Spinal cord (tissue), 10 donors: ENCODE measurements at places on chromosomes 2 and 18. TPM values are rescaled to one million over a fixed set of nuclear protein-coding genes. Genes with fewer than 3 reads are reported as not detected.

POLE4 gene
- total RNA-seq = 61.1 TPM

DNA sequence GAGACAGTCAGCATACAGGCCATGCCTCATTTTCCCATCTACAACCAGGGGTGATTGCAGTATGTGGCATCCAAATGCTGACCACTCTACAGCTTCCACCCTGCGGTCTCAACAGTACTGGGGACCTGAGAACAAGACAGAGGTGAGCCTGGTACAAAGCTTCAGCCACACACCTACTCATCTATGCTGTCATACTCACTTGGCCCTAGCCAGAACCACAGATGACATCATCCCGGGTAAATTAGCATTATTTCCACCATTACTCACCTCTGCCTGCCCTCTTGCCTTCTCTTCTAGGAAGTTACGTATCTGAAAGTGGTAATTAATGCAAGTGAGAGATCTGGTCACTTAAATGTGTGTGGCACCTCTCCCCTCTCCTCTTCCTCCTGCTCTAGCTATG, 208.2 kb upstream of the ARL4C start:
- no peak overlapping the region for H3K4me3 ChIP-seq
- H3K27me3 ChIP-seq = no peaks in the 10 kb centered on the region
- no peak for DNase-seq

DNA sequence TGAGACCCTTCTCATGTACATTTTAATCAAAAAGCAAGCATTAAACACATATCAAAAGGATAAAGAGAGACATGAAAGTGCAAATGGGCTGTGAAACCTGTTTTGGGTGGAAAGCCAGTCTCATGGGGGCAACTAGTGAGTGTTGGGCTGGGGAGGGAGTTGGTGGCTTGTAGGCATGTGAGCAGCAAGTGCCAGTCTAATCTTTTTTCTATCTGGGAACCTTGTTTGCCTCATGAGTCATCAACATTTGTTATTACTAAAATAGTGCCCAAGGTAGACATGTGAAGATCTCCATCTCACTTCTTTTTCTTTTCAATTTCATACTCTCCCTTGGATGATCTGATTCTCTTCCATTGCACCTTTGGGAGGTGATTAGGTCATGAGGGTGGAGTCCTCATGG, 613.9 kb upstream of the GYPC start:
- no peak for DNase-seq
- no peaks in the 10 kb centered on the region for H3K4me1 ChIP-seq
- no peak overlapping the region for H3K27ac ChIP-seq
- no peaks in the 10 kb centered on the region for H3K36me3 ChIP-seq
- H3K27me3 ChIP-seq = no peaks in the 10 kb centered on the region

- DNase-seq = no peak
- no peak overlapping the region for H3K4me3 ChIP-seq
- H3K36me3 ChIP-seq = no peaks in the 10 kb centered on the region
- H3K4me1 ChIP-seq = peaks cover 18% of the 10 kb centered on the region
- no peaks in the 10 kb centered on the region for H3K27me3 ChIP-seq
- H3K27ac ChIP-seq = no peak overlapping the region
These were observed 5.0 kb upstream of the DGKD start for GRCh38 chr2:233349005-233349998.

GRCh38 chr18:39341129-39341528, 1775.5 kb upstream of the CELF4 start:
- no peak overlapping the region for H3K4me3 ChIP-seq
- H3K27me3 ChIP-seq = no peaks in the 10 kb centered on the region
- no peaks in the 10 kb centered on the region for H3K4me1 ChIP-seq
- DNase-seq = no peak

GRCh38 chr2:38220164-38220563, 144.2 kb upstream of the CYP1B1 start:
- peaks cover 3% of the 10 kb centered on the region for H3K27me3 ChIP-seq
- H3K4me1 ChIP-seq = peaks cover 7% of the 10 kb centered on the region
- no peak for DNase-seq

LONRF2 gene
- total RNA-seq = 60.1 TPM

MOGAT1 gene
- 0.20 TPM for total RNA-seq

GRCh38 chr18:55186588-55186987, 227.3 kb upstream of the CCDC68 start:
- no peak overlapping the region for H3K27ac ChIP-seq
- no peaks in the 10 kb centered on the region for H3K27me3 ChIP-seq
- no peaks in the 10 kb centered on the region for H3K4me1 ChIP-seq
- H3K36me3 ChIP-seq = no peaks in the 10 kb centered on the region
- no peak for DNase-seq

LOXHD1 gene
- total RNA-seq = 0.20 TPM

SERPINB12 gene
- total RNA-seq = not detected

DNA sequence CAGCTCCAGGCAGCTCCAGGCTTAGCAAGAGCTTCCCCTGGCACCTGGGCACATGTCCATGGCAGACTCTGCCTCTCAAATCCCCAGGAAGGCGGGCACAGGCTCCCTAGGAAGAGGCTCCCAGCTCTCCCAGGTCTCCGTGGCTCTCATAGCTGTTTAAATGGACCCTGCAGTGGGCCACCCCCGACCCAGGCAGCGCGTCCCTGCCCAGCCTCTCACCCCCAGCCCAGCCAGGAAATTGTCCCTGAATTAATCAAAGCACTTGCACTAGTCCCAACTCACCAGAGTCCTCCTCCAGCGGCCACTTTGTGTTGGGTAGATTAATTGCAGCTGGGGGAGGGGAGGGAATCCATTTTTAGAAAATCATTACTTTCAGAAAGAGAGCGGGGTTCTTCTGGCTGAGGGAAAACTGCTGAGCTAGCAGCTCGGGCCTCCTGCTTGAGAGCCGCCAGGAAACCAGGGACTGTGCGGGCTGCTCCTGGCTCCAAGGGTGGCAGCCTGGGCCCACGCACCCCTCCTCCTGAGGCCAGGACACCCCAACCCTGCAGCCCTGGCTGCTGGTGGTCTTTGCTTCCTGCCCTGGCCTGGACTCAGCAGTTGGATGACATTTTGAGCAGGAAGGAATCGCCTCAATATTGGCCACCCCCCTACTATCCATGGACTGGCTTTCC, 36.0 kb downstream of the SMAD7 start:
- H3K36me3 ChIP-seq = no peaks in the 10 kb centered on the region
- no peak for DNase-seq
- H3K27me3 ChIP-seq = no peaks in the 10 kb centered on the region
- peaks cover 13% of the 10 kb centered on the region for H3K4me1 ChIP-seq

- H3K27ac ChIP-seq = no peak overlapping the region
- H3K27me3 ChIP-seq = no peaks in the 10 kb centered on the region
- no peaks in the 10 kb centered on the region for H3K4me1 ChIP-seq
- no peaks in the 10 kb centered on the region for H3K36me3 ChIP-seq
- DNase-seq = no peak
These were observed 930.7 kb upstream of the CELF4 start for GRCh38 chr18:38496222-38496793.

SH3BP4 gene
- 29.6 TPM for total RNA-seq

- H3K27me3 ChIP-seq = no peaks in the 10 kb centered on the region
- H3K4me3 ChIP-seq = no peak overlapping the region
- no peak overlapping the region for H3K27ac ChIP-seq
- no peaks in the 10 kb centered on the region for H3K36me3 ChIP-seq
These were observed 836.1 kb upstream of the FANCL start for GRCh38 chr2:59077026-59077725.

DNA sequence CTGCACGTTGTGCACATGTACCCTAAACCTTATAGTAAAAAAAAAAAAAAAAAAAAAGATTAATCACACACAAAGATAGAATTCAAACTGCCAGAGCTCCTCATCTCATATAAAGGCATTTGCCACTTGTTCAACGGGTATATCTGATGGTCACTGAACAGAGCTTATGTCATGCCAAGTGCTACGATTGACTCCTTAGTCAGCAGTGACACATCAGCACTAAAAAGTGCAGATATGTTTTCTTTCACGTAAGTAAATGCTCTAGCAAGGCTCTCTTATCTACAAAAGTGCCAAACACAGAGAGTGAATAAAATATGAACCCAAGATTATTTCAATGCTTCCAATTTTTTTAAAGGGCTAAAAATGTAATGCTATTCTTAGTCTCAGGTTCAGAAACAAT, 1.1 kb downstream of the LMAN1 start:
- H3K4me1 ChIP-seq = peaks cover 4% of the 10 kb centered on the region
- no peak overlapping the region for H3K27ac ChIP-seq
- peak overlapping the region; percentile 86 for H3K4me3 ChIP-seq
- DNase-seq = no peak
- H3K27me3 ChIP-seq = peaks cover 13% of the 10 kb centered on the region

GRCh38 chr2:233451950-233452349, 97.7 kb downstream of the DGKD start:
- peaks cover 3% of the 10 kb centered on the region for H3K4me1 ChIP-seq

GRCh38 chr2:151999053-151999452, 99.8 kb downstream of the CACNB4 start:
- peak; percentile 62 for DNase-seq
- H3K27me3 ChIP-seq = no peaks in the 10 kb centered on the region
- no peak overlapping the region for H3K4me3 ChIP-seq
- no peaks in the 10 kb centered on the region for H3K36me3 ChIP-seq
- no peaks in the 10 kb centered on the region for H3K4me1 ChIP-seq

DNA sequence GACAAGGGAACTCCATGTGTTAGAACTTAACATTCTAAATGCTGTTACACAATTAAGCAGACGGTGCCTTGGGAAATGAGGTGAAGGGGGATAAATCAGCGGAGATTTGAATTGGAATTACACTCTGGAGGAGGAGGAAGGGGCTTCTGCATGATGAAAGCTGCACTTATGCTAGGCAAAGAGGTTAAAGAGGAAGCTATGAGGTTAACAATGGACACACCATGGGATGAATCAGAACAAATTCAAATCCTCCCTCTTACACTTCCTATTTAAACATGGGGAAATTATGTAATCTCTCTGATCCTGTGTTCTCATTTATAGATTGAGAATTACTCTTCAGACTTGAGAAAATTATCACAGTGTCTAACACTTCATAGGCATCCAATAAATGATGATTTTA, 121.5 kb upstream of the SIX2 start:
- no peaks in the 10 kb centered on the region for H3K27me3 ChIP-seq
- no peaks in the 10 kb centered on the region for H3K4me1 ChIP-seq
- no peak for DNase-seq
- no peak overlapping the region for H3K4me3 ChIP-seq
- H3K27ac ChIP-seq = no peak overlapping the region
- no peaks in the 10 kb centered on the region for H3K36me3 ChIP-seq

DNA sequence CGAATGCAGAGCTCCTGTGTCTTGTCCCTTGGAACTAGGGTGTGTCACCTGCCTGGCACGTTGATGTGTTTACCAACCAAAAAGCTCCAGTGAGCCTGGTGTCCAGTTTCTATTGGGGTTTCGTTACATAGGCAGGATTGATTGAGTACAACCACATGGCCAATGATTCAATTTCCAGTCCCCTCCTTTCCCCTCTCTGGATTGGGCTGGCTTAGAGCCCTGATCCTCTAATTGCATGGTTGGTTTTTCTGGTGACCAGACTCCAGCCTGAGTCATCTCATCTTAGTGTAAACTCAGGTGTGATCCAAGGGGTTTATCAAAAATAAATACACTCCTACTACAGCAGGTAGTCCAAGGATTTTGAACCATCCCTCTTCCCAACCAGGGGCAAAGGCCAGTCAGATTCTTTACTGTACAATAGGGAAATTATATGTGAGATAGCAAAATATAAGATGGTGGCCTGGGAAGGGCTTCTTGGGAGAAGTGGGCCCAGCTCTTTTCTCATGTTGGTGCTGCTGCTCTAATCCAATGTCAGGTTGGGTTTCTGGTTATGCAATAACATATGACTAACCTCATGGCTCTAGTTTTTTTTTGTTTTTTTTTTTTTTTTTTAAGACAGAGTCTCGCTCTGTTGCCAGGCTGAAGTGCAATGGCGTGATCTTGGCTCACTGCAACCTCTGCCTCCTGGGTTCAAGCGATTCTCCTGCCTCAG, 64.7 kb upstream of the MGAT5 start:
- H3K27ac ChIP-seq = no peak overlapping the region
- H3K27me3 ChIP-seq = no peaks in the 10 kb centered on the region
- peaks cover 10% of the 10 kb centered on the region for H3K4me1 ChIP-seq
- DNase-seq = no peak

MREG gene
- total RNA-seq = 11.6 TPM

DNA sequence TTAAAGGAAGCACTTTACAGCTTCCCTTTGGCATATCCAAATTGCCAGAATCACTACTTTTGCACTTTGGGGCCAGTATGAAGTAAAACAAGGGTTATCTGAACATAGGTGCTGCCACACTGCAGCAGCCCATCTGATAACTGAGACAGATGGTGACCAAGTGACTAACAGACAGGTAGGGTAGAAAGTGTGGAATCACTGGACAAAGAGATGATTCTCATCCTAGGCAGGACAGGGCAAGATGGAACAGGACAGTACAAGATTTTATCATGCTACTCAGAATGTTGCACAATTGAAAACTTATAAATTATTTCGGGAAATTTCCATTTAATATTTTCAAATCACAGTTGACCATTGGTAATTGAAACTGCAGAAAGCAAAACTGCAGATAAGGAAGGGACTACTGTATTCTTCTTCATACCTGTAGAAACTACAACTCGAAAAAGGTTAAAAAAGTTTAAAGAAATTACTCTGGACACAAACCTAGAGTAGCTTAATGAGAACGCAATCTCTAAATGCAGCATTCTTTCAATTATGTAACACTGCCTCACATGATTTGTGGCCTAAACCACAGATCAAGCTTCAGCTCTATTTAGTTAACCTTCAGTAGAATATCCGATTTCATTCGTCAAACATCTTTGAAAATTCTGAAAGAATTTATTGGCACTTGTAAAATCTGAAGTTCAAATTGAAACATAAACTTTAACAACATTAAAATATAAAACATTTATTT, 31.4 kb downstream of the HEATR5B start:
- no peak for DNase-seq
- no peak overlapping the region for H3K27ac ChIP-seq
- no peak overlapping the region for H3K4me3 ChIP-seq
- no peaks in the 10 kb centered on the region for H3K27me3 ChIP-seq
- H3K4me1 ChIP-seq = no peaks in the 10 kb centered on the region

DNA sequence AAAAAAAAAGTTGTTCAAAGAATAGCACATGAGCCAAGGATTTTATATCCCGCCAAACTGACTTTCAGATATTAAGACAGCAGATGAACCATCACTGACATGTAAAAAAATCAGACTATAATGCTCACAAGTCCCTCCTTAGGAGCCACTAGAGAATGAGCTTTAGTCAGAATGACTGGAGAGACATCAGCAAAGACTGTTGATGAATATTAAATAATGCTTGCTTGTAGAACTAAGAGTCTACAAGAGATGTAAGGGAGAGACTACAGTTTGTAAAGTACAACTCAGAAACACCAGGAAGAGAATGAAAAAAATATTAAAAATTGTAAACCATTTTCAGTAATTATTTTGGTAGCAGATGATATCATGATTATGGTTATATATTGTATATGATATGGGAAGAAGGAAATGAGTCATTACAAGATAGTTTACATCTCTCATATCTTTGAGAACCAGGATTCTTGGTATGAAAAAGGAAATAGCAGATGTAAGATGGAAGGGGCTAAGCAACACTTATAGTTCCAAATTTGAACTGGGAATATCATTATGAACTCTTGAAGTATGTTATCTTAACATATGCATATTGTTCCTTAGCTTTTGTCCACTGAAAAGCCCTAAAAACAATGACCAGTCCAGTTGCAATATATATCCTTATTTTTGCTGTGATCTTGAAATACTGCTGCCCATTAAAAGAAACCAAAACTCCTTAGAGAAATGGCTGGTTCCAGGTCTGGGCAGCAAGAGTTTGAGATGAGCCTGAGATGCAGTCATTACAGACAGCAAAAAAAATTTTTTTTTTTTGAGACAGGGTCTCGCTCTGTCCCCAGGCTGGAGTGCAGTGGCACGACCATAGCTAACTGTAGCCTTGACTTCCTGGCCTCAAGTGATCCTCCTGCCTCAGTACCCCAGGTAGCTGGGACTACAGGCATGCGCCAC, 55.7 kb downstream of the PTPN2 start:
- H3K4me1 ChIP-seq = no peaks in the 10 kb centered on the region
- no peak overlapping the region for H3K27ac ChIP-seq
- H3K27me3 ChIP-seq = no peaks in the 10 kb centered on the region
- H3K36me3 ChIP-seq = peaks cover 14% of the 10 kb centered on the region
- no peak for DNase-seq

COL4A3 gene
- 2.2 TPM for total RNA-seq
